Myocyte (in vitro differentiated cells): ENCODE measurements at places on chromosomes 16 and 17. TPM values are rescaled to one million over a fixed set of nuclear protein-coding genes. Genes with fewer than 3 reads are reported as not detected.

Gene KRT13
- not detected in 2 replicates for total RNA-seq

Gene MRC2
- 143 and 161 TPM in 2 replicates for total RNA-seq

Gene RPAIN
- 72.4 and 85.9 TPM in 2 replicates for total RNA-seq

Gene MAFG
- total RNA-seq: 48.9 and 61.0 TPM in 2 replicates
